Inflammatory macrophage treated with lipopolysaccharide for 1 hour (primary cell): ENCODE measurements at places on chromosomes 11 and 22.
A peak's percentile ranks its signal among the peaks of the same experiment; 100 is the strongest.

GRCh38 chr22:42714308-42714707 lies 6.4 kb downstream of the A4GALT start:
- DNase-seq = no peak

DNA sequence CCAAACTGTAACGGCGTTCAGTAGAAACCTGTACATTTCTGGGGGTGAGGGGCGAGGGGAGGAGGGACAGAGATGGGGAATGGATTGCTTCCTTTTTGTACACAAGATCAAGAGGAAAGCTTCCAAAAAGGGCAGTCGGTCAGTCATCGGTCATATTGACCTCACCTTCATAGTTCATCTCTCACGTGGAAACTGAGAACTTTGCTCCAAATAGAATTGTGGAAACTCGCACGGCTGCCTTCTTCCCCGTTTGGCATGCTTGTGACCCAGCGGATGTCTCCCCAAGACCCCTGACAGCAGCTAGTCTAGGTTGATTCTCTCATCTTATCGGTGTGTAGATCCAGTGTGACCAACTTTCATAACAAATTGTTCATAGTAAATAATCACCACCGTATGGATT lies 47.6 kb downstream of the KCNC1 start:
- no peak for DNase-seq

DNA sequence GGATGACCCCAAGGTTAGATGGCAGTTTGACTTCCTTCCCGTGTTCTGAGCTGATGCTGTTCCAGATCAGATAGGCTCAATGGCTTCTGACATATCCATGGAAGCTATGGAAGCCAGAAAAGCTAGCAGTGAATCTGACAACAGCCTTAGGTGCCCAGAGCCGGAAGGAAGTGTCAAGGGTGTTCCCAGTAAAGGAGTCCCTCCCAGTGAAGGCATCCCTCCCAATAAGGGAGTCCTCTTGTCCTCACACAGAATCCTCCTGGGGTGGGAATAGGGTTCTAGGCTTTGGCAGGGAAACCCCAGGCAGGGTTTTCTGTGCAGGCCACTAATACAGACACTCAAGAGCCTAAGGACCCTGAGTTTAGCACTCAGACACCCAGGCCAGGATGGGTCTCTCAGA lies 47.0 kb upstream of the ISX start:
- no peak for DNase-seq

DNA sequence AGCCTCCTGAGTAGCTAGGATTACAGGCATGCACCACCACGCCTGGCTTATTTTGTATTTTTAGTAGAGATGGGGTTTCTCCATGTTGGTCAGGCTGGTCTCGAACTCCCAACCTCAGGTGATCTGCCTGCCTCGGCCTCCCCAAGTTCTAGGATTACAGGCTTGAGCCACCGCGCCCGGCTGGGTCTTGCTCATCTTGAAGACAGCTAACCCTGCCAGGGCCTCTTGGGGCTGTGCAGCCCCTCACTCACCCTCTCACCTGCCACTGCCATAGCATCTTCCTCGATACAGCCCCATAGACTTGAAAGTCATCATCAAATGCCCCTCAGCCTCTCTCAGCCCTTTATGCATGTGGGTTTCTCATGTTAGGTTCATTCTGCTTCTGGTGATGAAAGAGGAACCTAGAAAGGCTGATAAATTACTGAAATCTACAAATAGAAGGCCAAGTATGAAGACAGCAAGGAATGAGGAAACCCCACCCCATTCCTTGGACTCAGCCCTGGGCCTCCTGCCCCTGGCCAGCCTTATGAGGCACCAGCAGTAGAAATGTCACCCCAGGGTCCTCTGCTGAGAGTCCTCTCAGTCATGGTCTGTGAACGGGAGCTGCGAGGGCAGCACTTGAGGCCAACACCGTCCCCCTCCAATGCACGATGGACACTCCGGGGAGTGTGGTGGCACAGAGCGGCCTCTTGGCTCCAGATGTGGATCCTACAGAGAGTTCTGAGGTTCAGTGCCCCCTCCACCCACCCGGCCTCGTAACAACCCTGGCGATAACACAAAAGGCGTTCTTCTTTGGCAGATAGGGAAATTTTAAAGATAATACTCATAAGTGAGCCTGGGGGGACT lies 24.8 kb downstream of the SCGB1A1 start:
- peak; percentile 61 for DNase-seq

DNA sequence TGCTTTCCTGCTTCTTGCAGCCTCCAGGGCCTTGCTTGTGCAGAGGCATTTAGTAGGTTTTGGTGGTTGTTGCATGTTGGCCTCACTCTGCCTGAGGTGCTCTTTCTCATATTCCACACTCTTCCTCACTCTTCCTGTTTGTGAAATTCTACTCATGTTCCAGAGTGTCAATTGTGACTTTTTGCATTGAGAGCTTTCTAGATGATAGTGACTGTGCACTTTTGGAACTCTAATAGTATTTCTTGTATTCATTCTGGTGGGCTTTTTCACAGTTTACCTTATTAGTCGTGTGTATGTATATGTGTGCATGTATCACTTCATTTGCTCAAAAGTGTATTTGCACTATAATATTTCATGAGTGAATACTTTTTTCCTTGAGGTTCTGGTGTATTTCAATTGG lies 11.3 kb downstream of the HSD17B12 start:
- no peak for DNase-seq

- DNase-seq = no peak
Observed at GRCh38 chr22:35148381-35148780, 82.4 kb downstream of the ISX start.

- DNase-seq = peak; percentile 83
Observed at GRCh38 chr11:130181295-130182272, 22.0 kb downstream of the ST14 start.

- DNase-seq = no peak
Observed at GRCh38 chr11:12359761-12360160, 17.6 kb upstream of the PARVA start.

DNA sequence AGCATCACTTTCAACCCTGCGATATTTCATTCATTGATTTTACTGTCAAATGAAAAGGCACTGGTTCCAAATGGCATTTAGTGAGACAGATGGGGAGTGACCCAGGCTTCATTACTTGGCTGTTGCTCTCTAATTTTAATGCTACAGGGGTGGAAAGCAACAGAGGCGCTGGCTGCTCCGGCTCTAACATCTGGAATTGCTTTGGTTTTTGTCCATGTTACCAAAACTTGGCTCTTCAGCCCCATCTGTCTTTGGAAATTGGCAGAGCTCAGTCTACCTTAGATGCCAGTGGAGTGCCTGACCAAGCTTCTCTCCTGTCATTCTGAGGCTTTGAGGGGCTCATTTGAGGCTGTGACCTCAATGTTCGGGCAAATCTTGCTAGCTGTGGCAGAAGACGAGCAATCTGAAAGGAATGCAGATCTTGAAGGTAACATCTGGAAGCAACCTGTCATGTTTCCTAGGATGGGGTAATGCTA lies 409.5 kb upstream of the SYN3 start:
- DNase-seq = no peak

GRCh38 chr11:83280256-83280655 lies 5.9 kb downstream of the CCDC90B start:
- no peak for DNase-seq

DNA sequence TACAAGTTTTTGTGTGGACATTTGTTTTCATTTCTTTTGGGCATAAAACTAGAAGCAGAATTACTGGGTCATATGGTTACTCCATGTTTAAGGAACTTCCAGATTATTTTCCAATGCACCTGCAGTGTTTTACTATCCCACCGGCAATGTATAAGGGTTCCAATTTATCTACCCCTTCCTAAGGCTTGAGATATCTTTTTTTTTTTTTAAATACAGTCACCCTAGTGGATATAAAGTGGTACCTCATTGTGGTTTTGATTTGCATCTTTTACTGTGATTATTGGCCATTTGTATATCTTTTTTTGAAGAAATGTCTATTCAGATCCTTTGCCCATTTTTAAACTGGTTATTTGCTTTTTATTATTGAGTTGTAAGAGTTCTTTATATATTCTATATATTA lies 34.6 kb upstream of the UCP3 start:
- no peak for DNase-seq

GRCh38 chr11:28504555-28505110 lies 396.4 kb downstream of the METTL15 start:
- DNase-seq = no peak

- no peak for DNase-seq
Observed at GRCh38 chr22:35781898-35782297, 64.2 kb downstream of the APOL5 start.

DNA sequence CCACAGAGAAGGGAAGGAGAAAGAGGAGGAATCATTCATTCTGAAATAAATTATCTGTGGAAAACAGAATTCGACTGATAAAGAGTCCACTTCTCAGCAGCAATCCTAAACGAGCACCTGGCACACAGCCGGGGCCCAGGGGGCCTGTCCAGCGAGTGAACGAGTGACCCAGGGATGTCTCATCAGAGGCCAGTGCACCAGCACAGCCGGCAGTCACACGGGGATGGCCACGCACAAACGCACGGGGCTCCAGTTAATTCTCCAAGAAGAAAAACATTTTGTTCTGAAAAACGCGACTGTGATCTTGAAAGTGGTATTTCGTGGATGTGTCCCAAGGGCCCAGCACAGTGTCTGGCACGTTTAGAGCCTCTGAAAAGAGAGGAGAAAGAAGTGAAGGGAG lies 154.6 kb downstream of the BRD1 start:
- DNase-seq = no peak

DNA sequence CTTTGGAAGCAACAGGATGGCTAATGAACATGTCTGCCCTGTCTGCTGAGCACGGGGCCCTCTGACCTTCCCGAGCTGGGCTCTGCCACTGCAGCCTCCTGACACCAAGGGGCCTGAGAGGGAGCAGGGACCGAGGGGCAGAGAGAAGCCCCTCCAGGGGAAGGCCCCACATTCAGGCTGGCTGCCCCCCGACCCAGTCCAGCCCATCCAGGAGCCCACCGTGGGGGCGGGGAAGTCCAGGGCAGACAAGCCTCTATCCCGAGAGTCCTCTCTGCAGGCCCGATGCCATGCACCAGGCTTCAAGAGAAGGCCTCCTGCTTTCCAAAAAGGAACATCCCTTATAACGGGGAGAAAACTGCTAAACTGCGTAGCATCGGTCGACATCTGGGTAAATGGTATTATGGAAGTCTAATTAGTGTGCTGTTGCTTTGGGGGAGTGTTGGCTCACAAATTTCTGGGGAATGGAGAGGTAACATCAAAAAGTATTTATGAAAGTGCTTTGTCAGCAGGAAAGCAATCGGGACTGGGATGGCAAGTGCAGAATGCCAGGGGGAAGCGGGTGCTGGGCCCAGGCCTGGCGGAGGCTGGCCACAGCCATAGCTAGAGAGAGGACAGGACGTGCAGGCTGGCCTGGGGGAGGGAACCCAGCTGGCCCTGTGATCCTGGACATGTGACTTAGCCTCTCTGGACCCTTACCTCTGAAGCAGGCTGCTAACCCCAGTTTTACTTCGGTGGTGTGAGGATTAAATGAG lies 5.3 kb upstream of the SHISAL1 start:
- DNase-seq = no peak

DNA sequence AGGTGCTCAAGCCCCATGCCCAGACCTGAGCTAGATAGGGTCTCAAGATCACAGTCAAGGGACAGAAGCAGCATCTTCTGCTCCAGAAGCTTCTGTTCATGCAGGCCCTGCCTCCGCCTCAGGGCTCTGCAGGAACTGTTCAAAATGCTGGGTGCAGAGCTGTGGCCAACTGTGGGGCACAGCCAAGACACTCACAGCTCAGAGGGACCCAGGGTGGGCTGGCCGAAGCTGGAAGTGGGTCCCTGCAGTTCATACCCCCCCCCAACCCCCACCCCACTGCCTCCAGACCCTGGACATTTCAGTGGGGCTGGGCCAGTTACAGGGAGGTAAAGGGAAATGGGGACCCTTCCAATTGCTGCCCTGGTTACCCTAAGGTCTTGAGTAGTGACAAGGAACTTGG lies 129.0 kb downstream of the CRYBB2 start:
- DNase-seq = no peak

DNA sequence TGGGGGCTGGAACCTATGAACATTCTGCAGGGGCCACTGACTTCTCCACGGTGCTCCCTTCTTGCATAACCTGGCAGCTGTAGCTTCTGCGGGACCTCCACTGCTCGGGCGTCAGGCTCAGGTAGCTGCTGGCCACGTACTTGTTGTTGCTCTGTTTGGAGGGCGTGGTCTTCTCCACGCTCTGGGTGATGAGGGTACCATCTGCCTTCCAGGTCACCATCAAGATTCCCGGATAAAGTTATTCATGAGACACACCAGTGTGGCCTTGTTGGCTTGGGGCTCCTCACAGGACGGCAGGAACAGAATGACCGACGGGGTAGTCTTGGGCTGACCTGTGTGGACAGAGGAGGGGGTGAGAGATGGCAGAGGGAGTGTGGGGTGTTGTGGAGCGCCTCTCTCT lies 6.5 kb upstream of the DRICH1 start:
- no peak for DNase-seq

DNA sequence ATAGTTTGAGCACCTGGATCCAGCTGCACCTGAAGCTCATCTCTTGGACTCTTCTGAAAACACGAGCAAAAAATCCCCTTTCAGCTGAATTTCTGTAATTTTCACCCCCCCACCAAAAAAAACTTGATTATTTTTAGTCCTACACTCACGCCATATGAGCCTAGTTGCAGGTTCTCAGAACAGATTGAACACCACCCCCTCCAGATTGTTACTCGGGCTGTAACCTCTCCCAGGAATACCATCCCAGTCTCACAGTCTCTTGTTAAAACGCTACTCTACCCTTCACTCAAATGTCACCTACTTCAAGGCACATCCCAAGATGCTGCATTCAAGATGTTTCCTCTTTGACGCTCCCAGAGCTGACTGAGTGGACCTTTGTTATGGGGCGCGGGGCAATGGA lies 96.3 kb upstream of the PRDM11 start:
- DNase-seq = no peak

DNA sequence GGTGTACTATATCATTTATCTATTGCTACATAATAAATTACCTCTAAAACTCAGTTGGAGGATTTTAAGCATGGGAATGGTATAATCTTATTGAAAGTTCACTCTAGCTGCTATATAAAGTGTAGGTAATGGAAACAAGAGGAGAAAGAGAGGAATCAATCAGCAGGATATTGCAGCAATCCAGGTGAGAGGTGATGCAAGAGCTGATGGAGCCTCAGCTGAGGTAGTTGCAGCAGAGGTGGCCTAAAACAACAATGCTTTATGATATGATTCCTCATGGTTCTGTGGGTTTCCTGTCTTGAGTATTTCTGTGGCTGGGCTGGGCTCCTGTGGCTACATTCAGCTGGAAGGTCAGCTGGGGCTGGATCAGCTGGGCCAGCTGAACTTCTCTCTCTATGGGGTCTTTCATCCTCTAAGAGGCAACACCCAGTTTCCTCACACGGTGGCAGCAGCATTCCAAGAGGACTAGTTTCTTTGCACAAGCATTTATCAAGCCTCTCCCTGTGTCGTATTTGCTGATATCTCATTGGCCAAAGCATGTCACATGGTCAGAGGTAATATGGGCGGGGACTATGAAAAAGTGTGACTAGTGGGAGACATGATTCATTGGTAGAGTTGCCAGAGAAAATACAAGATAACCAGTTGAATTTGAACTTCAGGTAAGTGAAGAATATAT lies 135.4 kb upstream of the LARGE1 start:
- DNase-seq = no peak
